Germinal center (tissue), 1 donor: ENCODE measurements at places on chromosomes 11 and 22.

DNA sequence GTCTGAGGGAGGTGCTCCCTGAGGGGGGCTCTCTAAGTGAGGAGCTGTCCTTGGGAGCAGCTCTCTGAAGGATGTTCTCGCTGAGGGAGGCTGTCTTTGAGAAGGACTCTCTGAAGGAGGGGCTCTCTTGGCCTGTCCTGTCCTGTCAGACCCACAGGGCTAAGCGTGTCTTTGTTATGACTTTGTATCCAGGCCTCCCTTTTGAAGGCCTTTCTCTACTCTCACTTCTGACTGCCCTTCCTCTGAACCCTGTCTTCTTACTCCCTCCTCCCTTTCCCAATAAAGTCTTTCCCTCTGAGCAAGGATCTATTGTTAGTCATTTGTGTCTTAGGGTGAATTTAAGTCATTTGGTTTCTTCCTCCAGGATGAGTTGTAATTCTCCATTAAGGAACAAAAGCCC is 330.1 kb upstream of the PLET1 start:
- no peak for DNase-seq

- no peak for DNase-seq
Measured at GRCh38 chr11:73916435-73916834, 34.4 kb upstream of the DNAJB13 start.

- DNase-seq, result no peak
Measured at GRCh38 chr11:19059833-19060232, 684 bp downstream of the MRGPRX2 start.

DNA sequence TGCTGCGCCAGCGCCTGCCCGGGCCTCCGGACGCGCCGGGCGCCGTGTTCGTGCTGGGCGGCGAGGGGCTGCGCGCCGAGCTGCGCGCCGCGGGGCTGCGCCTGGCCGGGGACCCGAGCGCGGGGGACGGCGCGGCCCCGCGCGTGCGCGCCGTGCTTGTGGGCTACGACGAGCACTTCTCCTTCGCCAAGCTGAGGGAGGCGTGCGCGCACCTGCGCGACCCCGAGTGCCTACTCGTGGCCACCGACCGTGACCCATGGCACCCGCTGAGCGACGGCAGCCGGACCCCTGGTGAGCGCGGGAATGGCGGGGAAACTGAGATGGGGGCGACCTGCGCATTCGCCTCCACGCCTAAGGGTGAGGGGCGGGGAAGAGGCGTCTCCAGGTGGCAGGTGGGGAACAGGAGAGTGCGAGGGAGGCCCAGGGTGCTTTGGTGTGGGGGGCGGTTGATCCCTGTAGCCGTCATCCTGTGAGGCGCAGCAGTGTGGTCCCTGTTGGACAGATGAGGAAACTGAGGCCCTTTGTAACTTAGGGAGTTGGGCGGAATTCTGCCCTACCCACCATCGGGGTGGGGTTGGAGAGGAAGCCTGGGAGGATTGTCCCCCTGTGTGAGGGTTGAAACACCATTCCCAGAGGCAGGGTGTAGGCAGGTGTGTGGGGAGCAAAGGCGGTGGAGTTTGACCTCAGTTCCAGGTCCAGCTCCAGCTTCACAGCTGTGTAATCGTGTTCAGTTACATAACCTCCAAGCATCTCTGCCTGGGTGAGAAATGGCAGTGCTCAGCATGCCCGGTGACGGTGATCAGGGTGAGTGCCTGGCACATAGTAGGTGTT is 758 bp downstream of the PDXP start:
- DNase-seq, result peak; percentile 71

DNA sequence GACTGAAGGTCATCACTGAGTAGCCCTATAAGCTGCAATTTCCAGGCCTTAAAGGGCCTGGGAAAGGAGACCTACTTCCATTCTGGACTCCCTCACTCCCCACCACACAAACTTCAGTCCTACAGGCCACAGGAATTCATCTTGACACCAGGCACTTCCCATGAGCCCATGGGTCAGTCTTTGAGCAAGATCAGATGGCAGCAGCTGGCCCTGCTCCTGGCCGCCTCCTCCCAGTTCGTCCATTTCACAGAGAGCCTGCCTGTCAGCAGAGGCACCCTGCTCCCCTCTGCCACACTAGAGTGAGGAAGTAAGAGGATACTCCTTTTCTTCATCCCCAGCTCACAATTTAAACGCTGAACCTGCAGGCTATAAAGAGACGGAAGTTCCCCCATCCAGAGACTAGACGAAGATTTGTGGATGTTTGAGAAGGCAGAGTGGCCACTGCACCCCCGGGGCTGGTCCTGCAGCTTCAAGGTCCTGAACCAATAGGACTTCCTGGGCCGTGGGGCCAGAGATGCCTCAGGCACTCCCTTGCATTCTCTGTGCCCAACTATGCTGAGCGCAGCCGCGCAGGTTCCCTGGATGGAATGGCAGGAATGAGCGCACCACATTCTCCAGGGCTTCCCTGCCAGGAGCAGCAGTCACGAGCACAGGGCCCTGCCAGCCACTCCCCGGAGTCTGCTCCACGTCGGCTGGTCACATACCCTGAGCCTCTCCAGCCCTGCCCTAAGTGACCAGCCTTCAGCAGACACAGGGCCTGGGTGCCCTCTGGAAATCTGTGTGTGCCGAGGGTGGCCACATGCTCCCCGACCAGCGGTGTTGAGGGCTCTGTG is 33.5 kb upstream of the BID start:
- no peak for DNase-seq

DNA sequence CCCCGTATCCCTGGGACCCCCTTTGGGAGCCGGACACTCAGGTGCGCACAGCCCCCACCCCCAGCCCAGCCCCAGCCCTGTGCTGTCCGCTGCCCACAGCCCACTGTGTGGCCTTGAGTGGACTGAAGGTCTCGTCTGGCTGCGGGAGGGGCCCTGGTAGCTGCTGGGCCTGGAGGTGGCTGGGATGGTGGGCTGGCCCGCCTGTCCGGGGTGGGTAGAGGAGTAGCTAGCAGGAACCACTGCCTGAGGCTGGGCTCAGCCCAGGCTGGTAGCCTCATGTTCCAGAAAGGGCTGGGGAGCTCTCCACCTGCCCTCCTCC is 4.6 kb upstream of the MUC6 start:
- DNase-seq, result no peak

DNA sequence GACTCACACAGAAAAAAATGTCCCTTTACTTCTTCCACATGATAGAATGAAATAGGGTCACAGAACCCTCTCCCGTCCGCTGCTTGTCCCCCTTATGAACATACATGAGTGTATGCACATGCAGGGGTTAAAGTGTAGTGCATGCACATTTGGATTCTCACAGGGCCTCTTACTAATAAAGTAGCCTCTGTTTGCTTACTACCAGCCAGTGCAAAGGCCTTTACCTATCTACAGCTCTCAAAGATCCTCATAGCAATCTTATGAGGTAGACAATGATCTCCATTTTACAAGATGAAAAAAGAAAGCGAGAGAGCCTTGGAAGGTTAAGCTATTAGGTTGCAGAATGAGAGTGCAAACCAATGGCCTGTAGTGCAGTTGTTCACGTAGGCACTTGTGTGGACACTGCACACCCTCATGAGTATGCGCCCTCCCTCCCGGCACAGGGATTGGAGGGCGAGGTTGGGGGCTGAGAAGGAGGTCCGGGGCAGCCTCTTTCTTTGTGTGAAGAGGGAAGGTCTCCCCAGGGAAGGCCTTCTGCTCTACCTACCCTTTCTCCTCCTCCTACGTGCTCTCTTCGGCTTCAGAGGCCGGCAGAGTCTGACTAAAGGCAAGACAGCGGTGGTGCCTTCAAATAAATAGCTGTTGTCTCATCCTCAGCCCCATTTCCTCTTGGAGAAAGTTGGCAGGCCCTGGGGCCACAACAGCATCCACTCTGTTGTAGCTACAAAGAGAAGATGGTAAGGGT is 91.3 kb downstream of the CEP164 start:
- DNase-seq, result no peak

DNA sequence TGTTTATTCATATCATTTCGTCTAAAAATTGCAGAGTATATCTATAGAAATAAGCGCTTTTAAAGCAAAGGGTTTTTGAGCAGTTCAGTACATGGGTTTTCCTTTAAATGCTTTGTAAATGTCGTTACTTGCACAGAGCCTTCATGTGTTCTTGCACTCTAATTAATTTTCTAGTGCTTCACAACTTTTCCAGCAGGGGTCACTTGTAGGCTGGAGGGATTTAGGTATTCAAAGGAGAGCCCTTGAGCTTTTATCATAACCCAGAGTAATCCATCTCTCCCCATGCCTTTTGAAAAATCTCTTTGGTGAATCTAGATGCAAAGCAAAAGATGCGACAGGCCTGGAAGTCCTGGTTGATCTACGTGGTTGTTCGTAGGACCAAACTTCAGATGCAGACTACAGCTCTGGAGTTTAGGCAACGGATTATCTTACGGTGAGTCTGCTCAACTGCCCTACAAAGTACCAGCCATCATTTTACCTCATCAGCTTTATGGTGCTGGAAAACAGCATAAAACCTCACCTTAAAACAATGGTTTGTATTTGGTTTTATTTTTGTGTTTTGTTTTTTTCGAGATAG is 60.4 kb downstream of the SFI1 start:
- peak; percentile 59 for DNase-seq

- DNase-seq, result peak; percentile 75
Measured at GRCh38 chr11:120344302-120345004, 8.2 kb downstream of the ARHGEF12 start.

- no peak for DNase-seq
Measured at GRCh38 chr11:22561283-22561682, 64.3 kb downstream of the FANCF start.

GRCh38 chr11:45658292-45658991 is 7.0 kb downstream of the CHST1 start:
- no peak for DNase-seq

GRCh38 chr22:49433717-49434611 is 393.7 kb downstream of the BRD1 start:
- no peak for DNase-seq

GRCh38 chr11:78767027-78767932 is 192.6 kb upstream of the NARS2 start:
- no peak for DNase-seq

- no peak for DNase-seq
Measured at GRCh38 chr11:116309446-116309845, 463.3 kb downstream of the BUD13 start.
